ENCODE measurements at places on chromosomes 11 and 22.

DNA sequence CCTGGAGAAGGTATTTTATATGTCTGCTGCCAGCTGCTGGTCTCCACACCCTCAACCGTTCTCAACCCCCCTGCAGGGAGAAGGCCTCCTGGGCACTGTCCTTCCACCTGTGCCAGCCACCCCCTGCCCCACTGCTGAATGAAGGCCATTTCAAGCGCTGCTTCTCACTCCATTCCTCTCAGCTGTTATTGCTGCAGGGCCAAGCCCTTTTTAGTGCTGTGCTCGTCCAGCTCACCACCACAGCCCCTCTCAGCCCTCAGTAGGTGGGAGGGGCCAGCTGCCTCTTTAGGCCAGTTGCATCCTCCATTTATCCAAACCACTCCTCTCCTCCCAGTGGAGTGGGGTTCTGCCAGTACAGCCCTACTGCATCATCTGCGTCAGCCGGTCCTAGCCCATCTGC is 1.8 kb upstream of the WBP2NL start:
- DNase-seq = no peak

DNA sequence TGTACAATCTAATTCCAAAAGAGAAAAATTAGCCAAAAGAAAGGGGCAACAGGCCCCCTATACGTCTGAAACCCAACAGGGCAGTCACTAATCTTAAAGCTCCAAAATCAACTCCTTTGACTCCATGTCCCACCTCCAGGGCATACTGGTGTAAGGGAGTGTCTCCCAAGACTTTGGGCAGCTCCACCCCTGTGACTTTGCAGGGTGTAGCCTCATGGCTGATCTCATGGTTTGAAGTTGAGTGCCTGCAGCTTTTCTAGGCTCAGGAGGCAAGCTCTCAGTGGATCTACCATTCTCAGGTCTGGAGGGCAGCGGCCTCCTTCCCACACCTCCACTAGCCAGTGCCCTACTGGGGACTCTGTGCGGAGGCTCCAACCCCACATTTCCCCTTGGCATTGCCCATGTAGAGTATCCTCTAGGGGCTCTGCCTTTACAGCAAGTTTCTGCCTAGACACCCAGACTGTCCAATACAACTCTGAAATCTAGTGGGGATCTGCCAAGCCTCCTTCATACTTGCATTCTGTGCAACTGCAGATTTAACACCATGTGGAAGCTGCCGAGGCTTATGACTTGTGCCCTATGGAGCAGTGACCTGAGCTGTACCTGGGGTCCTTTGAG is 94.5 kb downstream of the TRIM29 start:
- DNase-seq = no peak

DNA sequence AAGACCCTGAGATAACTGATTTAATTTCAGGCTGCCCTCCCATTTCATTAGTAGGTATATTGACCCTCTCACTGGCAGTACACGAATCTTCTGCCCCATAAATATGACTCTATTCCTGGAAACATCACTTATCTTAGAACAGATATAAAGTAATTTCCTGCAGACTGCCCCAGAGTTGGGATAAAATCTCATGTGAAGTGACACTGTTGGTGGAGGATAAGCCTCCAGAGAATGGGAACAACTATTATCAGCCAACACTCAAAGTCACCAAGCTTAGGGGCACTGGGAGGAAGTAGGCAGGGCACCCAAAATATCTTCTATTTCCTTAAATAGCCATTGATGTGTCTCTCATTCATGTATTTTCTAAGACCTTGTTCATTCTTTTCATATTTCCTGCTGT is 8.2 kb downstream of the OR51B5 start:
- DNase-seq = no peak

- DNase-seq = no peak
These were observed 34.2 kb upstream of the PRR5 start for GRCh38 chr22:44667829-44668189.

DNA sequence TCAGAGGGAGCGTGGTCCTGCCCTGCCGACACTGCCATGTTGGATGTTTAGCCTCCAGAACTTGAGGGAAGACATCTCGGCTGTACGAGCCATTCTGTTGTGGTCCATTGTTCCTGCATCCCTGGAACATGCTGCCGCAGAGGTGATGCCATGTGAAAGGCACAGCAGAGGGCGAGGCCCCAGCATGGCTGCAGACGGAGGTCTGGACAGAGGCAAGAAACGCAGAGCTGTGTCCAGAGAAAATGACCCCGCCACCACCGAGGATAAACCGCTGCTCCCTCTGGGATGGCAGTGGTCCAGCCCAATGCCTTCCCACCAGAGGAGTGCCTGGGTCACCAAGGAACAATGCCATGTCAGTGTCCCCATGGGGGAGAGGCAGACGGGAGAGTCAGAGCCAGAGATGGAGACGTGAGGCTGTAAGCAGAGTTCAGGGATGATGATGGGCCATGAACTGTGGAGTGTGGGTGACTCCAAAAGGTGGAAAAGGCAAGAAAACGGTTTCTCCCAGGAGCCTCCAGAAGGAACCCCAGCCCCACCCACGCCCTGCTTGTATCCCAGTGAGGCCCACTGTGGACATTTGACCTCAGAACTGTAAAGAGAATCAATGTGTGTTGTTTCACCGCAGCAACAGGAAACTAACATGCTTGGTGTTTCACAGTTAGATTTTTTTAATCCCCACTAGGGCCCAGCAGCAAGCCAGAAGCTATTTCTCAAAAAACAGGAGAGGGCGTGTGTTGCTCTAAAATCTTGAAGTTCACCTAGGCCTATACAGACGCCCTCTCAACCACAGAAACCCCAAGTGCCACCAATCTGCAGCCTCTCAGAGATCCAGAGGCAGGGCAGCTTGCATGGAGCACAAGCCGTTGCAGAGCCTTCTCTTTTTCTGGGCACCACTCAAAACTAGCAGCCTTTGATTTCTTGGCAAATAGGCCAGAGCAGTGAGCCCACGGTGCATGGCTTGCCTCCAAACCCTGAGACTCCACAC is 1422.9 kb downstream of the TBC1D22A start:
- no peak for DNase-seq

DNA sequence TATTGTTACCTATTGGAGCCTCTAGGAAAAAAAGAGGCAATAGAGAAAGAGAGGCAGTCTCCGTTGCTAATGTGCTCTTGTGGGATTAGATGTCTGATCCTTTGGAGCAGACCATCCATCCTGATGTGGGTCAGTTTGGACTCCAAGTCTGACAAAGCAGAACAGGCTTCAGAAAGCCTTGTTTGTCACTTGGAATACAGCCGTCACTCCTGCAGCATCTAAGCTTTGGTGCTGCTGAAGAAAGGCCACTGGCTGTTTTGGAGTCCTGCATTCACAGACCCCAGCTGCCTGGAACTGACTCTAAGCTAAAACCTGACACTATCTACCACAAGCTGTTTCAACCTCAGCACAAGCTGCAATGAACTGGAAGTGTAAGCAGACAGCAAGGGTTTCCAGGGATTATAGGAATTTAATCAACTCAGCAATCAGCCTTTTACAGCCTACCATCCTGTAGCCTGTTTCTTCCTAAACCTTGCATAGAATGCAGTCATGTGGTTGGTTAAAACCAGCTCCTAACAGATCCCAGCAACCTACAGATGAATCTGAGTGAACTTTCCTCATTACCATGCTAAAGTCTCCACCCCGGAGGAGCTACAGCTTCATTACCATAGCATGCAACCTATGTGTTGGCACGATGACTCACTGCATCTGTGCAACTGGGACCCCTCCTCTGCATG is 3.7 kb upstream of the PLAAT4 start:
- DNase-seq = no peak

GRCh38 chr11:119307219-119307618 is 9.7 kb downstream of the MCAM start:
- no peak for DNase-seq

- peak; percentile 49 for DNase-seq
These were observed 4.0 kb downstream of the FTH1 start for GRCh38 chr11:61963282-61964057.

- no peak for DNase-seq
These were observed 100.2 kb upstream of the LMO1 start for GRCh38 chr11:8363921-8364320.

GRCh38 chr11:10503221-10503620 is 37.8 kb downstream of the RNF141 start:
- no peak for DNase-seq

DNA sequence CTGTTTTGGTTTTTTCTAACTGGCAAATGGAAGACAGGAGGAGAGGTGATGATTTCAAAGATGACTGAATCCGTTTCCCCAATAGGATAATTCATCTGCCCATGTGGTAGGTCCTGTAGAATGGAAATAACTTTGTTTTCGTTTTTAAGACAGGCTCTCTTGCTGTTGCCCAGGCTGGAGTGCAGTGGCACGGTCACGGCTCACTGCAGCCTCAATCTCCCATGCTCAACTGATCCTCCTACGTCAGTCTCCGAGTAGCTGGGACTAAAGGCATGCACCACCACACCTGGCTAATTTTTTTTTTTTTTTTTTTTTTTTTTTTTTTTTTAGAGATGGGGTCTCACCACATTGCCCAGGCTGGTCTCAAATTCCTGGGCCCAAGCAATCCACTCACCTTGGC is 77.4 kb upstream of the BIRC3 start:
- DNase-seq = no peak
